Eye (tissue), 1 donor: ENCODE measurements at places on chromosomes 2 and 18.

DNA sequence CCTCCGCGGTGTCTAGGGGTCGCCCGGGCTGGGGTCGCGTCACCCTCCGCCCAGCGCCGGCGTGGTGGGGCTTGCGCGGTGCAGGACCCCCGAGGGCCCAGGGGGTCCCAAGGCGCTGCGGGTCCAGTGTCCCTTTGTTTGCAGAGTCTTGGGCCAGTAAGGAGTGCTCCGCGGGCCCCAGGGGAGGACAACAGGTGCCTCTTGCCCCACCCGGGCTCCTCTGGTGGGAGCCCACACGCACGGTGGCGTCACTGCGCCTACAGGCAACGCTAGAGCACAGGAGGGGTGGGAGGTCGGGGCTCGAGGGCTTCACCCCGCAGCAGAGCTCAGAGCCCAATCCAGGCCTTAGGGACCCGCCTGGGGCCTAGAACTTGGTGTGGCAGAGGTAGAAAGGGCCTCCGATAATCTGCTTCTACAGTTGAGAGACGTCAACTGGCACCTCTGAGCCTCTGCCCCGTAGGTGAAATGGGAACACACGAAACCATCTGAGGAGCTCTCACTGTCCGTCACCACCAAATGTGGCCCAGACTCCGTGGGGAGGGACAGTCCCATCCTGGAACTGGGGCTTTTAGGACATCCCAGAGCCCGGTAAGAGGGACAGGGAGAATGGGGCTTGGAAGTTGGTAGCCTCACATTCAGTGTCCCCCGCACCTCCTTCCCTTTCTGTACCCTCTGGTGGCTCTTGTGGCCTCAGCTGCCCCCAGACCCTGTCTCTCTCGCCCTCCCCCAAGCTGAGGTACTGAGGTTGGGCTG, 1.4 kb downstream of the ARID5A start:
- DNase-seq: peak; percentile 61

GRCh38 chr2:25453199-25453905, 111.6 kb upstream of the DNMT3A start:
- DNase-seq: no peak

GRCh38 chr18:9325716-9326115, 8.9 kb upstream of the TWSG1 start:
- no peak for DNase-seq

DNA sequence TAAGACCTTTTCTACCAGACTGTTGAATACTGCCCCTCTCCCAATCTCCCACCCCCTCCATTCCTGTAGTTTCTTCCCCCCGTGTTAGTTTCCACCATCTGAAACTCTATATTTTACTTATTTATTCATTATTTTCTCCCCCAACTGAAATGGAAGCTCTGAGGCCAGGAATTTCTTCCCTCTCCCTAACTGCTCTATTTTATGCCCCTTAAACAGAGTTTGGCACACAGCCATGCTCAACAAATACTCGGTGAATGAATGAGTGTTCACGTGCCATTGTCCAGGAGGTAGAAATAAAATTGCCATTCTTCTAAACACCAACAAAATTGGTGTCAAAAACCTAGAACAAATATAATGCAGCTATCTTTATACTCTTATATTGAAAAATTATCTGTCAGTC, 5.6 kb downstream of the ITGB1BP1 start:
- no peak for DNase-seq

DNA sequence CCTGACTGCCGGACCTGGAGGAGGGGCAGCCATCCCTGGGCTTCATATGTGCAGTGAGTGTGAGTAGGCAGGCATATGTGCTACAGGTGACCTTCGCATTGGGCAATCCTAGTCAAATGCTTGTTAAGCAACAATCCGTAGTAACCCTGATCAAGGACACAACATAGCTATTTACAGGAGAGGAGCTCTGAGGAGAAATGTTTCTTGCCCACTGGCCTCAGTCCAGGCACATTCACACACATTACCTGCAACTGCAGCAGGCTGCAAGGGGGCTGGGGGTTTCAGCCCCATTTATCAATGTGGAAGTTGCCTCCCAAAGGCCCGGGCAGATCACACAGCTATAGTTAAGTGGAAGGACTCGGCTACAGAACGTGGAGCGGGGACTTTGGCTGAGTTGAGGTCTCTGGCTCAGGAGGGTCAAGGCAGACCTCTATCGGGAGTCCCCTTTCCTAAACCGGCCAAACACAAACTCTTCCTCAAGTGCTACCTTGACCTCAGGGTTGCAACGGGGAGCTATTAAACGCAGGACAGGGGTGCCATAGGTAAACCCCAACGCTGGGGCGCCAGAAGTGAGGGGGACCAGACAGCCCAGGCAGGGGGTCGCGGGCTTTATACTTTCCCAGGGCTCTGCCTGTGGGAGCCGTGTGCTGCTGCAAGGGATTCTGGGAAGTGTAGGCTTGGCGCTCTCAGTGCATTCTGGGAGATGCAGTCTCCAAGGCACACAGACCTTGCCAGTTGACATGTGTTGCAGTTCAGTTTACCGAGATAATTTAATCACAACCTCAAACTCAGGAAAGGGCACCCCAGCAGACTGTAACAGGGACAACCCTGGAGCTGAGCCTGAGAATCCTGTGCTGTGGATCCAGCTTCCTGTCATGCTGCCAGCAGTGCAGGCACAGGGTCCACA, 9.4 kb downstream of the KHK start:
- DNase-seq: peak; percentile 90

GRCh38 chr2:15670469-15670868, 78.8 kb downstream of the DDX1 start:
- DNase-seq: no peak

- DNase-seq: no peak
These were observed 96.7 kb upstream of the SIX3 start for GRCh38 chr2:44844651-44845270.

DNA sequence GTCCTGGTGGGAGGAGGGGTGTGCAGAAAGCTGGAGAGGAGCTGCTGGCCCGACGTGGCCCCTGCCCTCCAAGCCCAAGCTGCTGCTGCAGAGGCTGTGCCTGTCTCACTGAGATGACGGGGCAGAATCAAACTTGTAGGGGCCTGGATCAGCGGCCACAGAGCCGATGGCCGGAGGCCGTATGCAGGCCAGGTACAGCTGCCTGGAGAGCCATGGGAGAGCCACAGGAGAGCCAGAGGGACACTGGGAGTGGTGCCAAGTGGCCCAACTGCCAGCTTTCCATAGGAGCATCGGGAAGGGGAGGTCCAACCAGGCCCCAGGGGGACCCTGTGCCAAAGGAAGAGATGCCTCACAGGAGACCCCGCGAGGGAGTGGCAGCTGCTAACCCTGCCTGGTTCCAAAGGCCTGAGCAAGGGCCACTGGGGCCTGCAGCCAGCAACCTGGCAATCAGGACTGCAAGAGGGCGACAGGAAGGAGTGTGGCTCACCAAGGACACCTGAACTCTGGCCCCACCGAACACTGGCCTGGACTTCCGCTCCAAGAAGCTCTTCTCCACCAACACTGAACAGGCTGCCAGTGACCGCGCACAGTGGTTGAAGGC, 70.7 kb downstream of the HDAC4 start:
- DNase-seq: no peak

GRCh38 chr2:129008881-129009554, 690.4 kb upstream of the HS6ST1 start:
- DNase-seq: no peak

DNA sequence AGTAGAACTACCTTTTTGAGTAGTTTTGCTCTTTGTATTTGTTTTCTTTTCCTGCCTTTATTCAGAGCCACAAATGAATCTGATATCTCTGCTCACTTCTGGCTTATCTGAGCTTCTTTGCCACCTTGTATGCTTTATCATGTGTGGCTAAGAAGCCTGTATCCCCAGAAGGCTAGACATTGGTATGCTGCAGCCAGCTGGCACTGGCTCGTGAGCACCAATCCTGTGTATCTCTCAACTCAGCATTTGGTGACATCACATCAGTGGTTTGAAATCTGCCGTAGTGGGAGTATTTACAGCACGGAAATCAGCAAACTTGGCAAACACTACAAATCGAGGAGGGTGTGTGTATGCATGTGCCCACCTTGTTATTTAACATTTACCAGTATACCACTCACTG, 183.7 kb upstream of the LHCGR start:
- DNase-seq: no peak

GRCh38 chr18:77486985-77487384, 237.3 kb downstream of the GALR1 start:
- no peak for DNase-seq

DNA sequence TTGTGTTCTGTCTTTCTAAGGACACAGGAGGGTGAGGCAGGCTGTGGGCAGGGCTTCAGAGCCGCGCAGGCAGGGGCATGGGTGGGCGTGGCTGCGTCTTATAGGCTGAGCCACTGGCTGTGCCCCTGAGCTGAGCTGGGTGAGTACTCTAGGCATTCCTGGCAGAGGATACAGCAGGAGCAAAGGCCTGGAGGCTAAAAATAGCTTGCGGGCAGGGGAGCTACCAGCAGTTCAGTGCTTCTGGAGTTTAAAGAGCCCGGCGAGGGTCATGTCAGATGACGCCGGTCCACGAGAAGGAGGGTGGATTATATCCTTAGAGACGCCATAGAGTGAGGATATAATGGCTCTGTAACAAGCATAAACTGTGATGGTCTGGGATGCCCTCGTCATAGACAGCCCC, 31.5 kb upstream of the PDIA6 start:
- peak; percentile 73 for DNase-seq

DNA sequence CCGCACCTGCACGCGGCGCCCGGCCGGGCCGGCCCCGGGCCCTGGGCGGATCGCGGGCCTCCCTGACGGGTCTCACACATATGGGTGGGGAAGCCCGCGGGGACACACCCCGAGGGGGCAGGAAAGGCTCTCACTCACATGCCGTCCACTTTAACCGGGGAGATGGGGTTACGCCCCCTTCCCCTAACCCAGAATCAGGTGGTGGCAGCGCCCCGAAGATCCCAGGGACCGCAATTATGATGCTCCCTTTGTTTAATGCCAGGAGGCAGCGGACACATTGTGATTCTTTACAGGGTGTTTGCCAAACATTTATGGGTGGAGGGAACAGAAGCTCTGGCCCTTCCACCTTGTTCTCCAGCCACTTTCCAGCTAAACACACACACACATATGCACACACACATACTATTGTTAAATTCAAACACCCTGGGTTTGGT, 424 bp upstream of the ANKRD44 start:
- DNase-seq: peak; percentile 63

- no peak for DNase-seq
These were observed 778.9 kb downstream of the CCDC85A start for GRCh38 chr2:56962673-56963072.

DNA sequence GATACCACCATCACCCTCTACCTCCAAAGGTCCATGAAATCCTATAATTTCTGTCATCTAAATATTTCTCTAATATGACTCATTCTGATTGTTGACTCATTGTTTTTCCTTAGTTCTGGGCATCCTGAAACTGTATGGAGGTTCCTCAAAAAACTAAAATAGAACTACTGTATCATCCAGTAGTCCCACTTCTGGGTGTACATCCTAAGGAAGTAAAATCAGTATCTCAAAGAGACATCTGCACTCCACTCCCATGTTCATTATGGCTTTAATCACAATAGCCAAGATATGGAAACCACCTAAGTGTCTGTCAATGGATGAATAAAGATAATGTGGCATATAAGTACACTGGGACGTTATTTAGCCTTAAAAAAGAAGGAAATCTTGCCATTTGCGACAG, 125.8 kb upstream of the MYO3B start:
- no peak for DNase-seq

DNA sequence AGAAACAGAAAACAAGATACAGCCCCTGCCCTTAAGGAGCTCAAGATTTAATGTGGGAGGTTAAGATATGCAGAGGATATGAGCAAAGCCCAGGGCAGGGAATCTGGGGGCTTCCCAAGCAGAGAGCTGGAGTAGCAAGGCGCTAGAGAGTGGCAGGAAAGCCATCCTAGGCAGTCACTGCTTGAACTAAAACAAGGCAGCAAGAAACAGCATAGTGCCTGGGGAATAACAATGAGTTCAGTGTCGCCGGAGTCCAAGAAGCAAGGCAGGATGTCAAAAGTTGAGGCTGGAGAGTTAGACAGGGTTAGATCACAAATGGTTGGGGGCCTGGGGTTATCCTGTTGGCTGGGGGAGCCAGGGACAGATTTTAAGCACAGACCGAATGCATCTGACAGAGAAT, 24.6 kb downstream of the CDH2 start:
- DNase-seq: no peak

GRCh38 chr18:4351005-4351404, 104.1 kb downstream of the DLGAP1 start:
- peak; percentile 27 for DNase-seq

DNA sequence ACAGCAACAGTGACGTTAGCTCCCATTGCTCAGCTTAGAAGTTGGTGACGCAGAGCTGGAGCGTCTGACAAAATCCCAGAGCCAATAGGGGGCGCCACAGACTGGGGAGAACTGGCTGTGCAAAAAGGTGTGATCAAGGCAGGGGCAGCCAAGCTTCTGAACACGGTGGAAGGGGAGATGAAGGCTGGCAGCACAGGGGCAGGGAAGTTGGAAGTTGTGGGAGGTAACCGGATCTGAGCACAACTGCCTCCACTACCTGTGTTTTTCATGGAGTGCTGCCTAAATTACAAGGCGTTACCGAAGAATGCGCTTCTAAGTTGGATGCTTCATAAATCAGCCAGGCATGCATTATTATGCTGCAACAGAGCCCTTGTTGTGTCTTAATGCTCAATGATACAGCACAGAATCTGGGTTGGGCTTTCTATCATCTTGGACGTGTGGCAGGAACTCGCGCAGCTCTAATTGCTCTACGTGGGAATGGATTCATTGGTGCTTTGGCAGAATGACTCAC, 370.0 kb downstream of the SLC4A3 start:
- DNase-seq: peak; percentile 85

DNA sequence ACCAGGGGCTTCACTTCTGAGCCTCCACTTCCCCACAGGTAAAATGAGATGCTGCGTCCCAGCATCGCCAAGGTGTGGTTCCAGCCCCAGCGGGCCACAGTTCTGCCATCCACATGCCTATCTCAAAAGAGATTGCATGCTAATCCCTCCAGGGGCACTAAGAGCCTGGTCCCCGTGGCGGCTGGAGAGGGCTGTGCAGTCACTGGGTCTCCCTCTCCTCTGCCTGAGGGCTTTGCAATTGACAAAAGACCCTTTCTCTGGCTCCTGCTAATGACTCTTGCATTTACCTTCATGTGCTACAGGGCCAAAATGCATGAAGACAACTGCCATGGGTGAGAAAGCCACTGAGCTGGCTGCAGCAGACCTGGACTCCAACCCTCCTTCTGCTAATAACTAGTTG, 18.5 kb downstream of the ZBTB7C start:
- no peak for DNase-seq

DNA sequence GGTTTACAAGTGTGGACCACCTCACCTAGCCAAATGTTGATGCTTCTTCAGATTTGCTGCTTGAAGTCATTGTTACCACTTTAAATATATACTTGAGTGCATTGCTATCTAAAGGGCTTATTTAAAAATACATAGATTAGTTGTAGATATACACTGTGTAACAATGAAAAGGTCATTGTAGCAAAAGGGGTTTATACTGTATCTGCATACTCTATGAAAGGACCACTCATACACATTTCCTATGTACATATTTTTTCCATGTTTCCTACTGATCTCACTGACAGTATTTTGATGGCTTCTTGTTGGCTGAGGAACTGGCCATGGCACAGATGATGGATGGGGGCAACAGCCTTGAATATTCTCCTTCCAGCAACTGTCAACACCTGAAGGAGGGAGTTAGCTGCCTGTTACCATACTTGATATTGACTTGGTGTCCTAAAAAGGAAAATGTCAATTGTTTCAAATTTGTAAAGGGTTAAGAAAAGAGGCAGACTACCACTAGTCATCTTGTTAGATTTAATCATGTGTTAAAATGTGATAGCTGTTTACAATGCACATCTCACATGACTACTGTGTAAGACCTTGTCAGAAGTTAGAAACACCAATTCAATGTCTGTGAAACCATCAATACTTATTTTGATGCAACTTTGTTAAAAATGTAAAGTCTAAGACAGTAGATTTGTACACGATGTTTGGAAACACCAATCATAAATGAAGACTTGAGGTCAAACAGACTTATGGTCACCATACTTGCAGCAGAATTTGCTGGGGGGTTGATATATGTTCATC, 33.5 kb downstream of the RAB10 start:
- DNase-seq: no peak
